ENCODE measurements at places on chromosomes 5 and 9. TPM values are rescaled to one million over a fixed set of nuclear protein-coding genes. Genes with fewer than 3 reads are reported as not detected.

The IFNB1 gene
- not detected for total RNA-seq

The PHPT1 gene
- 94.7 TPM for total RNA-seq

The ENC1 gene
- 6.3 TPM for total RNA-seq

The LHX6 gene
- total RNA-seq = not detected

The G3BP1 gene
- total RNA-seq = 317 TPM

The RPS23 gene
- 1,953 TPM for total RNA-seq

The GABRB2 gene
- not detected for total RNA-seq

The CDC42SE2 gene
- total RNA-seq = 26.6 TPM

The PRDM9 gene
- total RNA-seq = not detected

The PFDN1 gene
- 94.1 TPM for total RNA-seq

The PCDHA6 gene
- 12.7 TPM for total RNA-seq

The AIF1L gene
- 6.5 TPM for total RNA-seq

The STXBP1 gene
- total RNA-seq = 12.6 TPM

The PHF24 gene
- 0.11 TPM for total RNA-seq

The FAXDC2 gene
- total RNA-seq = not detected

The IL13 gene
- total RNA-seq = not detected

The IL9 gene
- total RNA-seq = not detected

The HTR4 gene
- not detected for total RNA-seq

The IL4 gene
- total RNA-seq = not detected

The STKLD1 gene
- 0.52 TPM for total RNA-seq

The POLR3G gene
- total RNA-seq = 10.6 TPM

The PRXL2C gene
- total RNA-seq = 2.6 TPM

The DOLPP1 gene
- total RNA-seq = 30.2 TPM

The FCN2 gene
- not detected for total RNA-seq

The ANKDD1B gene
- total RNA-seq = not detected

Data from A673 (cell line).